ENCODE measurements at places on chromosomes 13 and 19.

- no peak for DNase-seq
Measured at GRCh38 chr19:2733930-2734588, 5.8 kb downstream of the SLC39A3 start.

GRCh38 chr13:73948848-73949529 is 185.2 kb downstream of the KLF12 start:
- DNase-seq, result no peak

GRCh38 chr19:7250951-7251350 is 43.3 kb downstream of the INSR start:
- no peak for DNase-seq

DNA sequence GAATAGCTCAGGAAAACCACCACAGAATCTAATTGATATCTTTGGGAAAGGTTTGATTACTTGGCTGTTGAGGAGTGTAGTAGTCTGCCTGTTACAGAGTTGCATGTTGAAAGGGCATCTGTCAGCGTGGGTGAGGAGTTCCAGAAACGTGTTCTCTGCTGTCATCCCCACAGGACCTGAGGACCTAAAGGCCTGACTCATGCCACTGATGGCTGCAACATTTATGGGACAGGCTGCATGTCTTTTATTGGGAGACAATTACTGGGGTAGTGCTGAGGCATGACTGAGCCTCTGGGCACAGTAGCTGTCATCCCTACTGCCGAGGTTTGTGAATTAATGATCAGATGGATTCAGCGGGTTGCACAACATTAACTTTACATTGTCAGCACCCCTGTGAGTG is 525.9 kb downstream of the GPC6 start:
- no peak for DNase-seq

DNA sequence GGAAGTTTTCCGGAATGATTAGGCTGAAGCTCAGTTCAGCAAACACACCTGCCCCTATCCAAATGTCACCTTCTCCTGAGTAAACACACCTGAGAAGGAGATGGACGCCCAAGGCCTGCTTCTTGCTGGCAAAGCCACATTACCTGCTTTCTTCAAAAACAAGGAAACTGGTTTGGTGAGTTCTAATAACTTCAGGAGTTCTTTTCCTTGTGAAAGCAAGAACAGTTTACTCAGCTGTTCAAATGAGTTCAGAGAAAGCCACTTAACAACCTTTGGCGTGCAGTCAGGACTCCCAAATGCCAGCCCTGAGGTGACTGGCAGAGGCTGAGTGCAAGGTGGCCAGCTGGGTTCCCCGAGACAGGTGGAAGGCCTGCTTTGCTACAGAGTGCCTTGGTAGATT is 160.5 kb downstream of the STK24 start:
- no peak for DNase-seq
